Activated naive CD8-positive, alpha-beta T cell treated with anti-CD3 and anti-CD28 coated beads for 36 hours (primary cell): ENCODE measurements at places on chromosomes 4 and X. TPM values are rescaled to one million over a fixed set of nuclear protein-coding genes. Genes with fewer than 3 reads are reported as not detected.

The TCEAL8 gene
- total RNA-seq: 37.2 TPM

- no peak for DNase-seq
- peaks cover 19% of the 10 kb centered on the region for H3K27me3 ChIP-seq
- no peak overlapping the region for H3K4me3 ChIP-seq
- no peaks in the 10 kb centered on the region for H3K36me3 ChIP-seq
- H3K4me1 ChIP-seq: peaks cover 15% of the 10 kb centered on the region
- peak overlapping the region; percentile 70 for H3K27ac ChIP-seq
Measured at GRCh38 chr4:40731361-40731760, 18.4 kb upstream of the NSUN7 start.

GRCh38 chr4:81827577-81828202 is 356.0 kb upstream of the RASGEF1B start:
- H3K36me3 ChIP-seq: peaks cover 4% of the 10 kb centered on the region
- DNase-seq: peak; percentile 30
- peaks cover 13% of the 10 kb centered on the region for H3K4me1 ChIP-seq
- no peak overlapping the region for H3K4me3 ChIP-seq
- H3K27me3 ChIP-seq: peaks cover 4% of the 10 kb centered on the region

- no peaks in the 10 kb centered on the region for H3K36me3 ChIP-seq
- H3K4me1 ChIP-seq: peaks cover 8% of the 10 kb centered on the region
- no peaks in the 10 kb centered on the region for H3K27me3 ChIP-seq
- no peak for DNase-seq
- no peak overlapping the region for H3K27ac ChIP-seq
Measured at GRCh38 chr4:113990886-113991285, 11.4 kb upstream of the ARSJ start.

DNA sequence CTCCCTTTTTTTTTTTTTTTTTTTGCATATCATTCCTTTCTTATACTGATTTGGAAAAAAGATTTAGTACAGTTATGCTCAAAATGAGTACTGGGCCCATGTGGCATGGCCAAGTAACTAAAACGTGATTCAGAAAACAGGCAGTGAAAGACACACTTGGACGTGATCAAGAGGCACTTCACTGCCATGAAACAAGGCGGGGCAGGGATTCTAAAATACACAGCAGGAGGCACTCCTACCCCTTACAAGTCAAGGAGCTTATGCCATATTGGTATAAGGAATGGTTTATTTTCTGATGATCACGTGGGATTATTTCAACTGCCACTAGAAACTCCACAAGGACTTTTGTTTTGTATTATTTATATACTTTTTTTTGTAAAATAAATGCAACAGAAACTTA is 72.0 kb downstream of the CHST7 start:
- no peaks in the 10 kb centered on the region for H3K27me3 ChIP-seq
- peaks cover 6% of the 10 kb centered on the region for H3K36me3 ChIP-seq
- no peak for DNase-seq
- H3K27ac ChIP-seq: no peak overlapping the region
- H3K4me3 ChIP-seq: no peak overlapping the region

DNA sequence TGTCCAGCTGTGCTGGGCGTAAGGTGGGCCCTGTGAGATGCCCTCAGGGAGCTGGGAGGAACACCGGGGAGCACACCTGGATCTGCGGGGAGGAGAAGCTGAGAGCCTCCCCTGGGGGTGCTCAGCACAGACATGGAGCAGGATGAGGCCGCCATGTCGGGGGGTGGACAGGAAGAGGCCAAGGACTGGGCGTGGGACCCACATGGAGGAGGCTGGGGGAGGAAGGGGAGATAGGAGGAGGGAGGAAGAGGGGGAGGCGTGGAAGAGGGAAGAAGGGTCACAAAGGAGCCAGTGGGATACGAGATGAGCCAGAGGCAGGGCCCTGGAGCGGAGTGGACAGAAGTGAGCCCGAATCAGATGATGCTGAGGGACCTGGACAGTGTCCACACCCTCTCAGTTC is 66.3 kb downstream of the ZFYVE28 start:
- peaks cover 11% of the 10 kb centered on the region for H3K4me1 ChIP-seq
- no peak overlapping the region for H3K27ac ChIP-seq
- no peaks in the 10 kb centered on the region for H3K27me3 ChIP-seq
- DNase-seq: no peak
- H3K4me3 ChIP-seq: no peak overlapping the region

- no peak overlapping the region for H3K27ac ChIP-seq
- peaks cover 2% of the 10 kb centered on the region for H3K36me3 ChIP-seq
- H3K4me1 ChIP-seq: peaks cover 8% of the 10 kb centered on the region
- H3K4me3 ChIP-seq: peak overlapping the region; percentile 61
- DNase-seq: no peak
Measured at GRCh38 chrX:137427426-137427778, 138.5 kb upstream of the ZIC3 start.
